RPMI7951 (cell line): ENCODE measurements at places on chromosomes 6 and 20. TPM values are rescaled to one million over a fixed set of nuclear protein-coding genes. Genes with fewer than 3 reads are reported as not detected.

- no peak for DNase-seq
Observed at GRCh38 chr6:163288915-163289314, 125.6 kb upstream of the QKI start.

DNA sequence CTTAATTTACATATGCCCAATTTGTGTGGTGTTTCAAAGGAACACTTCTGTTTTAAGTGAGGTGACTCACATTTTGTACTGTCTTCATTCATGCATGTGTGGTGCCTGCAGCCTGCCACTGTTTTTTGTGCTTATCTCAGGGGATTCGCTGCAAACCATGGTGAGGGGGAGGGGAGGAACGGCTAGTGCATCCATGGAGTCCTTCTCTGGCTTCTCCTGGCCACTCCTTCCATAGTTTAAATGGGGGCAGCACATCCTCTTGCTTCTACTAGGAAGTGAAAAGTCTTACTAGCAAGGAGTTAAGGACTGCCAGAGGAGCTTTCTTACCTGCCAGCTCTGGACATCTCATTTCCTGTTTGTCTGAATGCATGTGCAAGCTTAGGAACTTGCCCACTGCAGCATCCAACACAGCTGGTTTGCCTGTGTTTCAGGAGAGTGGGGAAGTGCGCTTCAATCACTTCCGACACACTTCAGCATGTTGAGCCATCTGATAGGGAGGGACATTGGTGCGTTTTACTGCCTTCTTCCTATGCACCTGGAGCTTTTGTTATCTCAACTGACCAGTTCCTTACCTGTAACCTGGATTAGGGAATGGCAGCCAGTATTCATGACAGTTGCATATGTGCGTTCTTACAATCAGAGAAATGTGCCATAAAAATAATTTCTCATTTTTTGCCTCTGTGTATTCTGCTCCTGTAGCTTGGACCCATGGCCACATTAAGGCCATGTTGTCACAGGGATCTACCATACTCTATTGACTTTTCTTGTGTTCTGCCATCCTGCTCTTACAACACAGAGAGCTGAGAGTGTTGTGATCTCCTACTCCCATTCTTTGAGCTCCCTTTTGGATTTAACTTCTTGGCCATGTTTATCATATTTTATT, 211.3 kb downstream of the ARID1B start:
- DNase-seq, result peak; percentile 30

DNA sequence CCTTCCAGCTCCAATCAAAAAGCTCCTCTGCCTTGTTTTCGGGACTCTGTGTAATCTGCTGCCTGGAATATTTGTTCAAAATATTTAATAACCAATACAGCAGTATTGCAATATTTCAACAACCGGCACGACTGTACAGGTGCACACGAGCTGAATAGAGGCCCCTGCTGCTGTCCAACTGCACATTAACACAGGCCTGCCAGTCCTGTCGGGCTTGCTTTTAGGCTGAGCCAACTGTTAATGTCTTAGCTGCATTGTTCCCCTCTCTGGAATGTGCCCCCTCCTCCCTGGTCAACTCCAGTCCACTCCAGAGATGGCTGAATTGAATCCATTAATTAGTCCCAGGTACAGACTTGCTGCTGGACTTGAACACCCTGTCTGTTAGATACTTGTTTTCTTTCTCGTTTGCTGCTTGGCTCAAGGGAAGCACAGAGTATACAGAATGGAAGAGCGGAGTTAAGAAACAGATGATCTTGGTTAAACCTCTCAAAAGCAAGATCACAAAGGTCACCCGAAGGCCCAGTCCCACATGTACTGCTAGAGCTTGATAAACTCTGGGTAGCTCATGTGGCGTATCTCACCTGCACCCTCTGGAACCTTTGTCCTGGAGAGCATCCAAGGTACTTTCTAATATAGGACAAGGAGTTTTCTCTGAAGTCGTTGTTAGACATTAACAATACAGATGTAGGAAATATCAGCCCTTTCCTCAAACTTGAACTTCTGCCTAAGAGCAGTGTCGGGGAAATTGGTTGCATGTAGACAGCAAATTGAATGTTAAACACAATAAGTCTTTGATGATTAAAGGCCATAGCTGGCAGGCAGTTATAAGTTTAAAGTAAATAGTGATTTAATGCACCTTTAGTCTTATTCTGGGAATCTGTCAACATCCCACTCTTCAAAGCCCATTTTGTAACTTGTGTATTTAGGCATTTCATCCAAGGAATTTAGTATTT, 31.9 kb downstream of the SHLD1 start:
- no peak for DNase-seq

The SLC24A3 gene
- total RNA-seq, result 9.0 and 9.6 TPM in 2 replicates

DNA sequence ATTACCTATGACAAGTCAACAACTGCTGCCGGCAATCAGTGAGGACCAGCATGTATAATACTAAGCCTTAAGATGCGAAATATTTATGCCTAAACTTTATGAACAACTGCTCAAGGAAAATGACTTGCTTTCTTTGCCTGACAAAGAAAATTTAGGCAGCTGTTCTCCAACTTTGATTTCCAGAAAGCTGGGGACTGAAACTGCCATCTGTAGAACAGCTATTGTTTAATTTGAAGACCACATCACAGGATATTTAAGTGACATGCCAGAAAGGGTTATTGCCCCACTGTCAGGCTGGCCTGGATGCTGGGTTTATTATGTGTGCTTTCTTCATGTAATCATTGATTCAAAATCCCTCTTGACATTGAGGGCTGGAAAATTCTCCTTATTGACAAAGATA, 153.9 kb upstream of the ENPP5 start:
- no peak for DNase-seq

- DNase-seq, result peak; percentile 76
Observed at GRCh38 chr20:18524646-18525045, 16.9 kb downstream of the SEC23B start.
